Ovary (tissue), 10 donors: ENCODE measurements at places on chromosomes 2 and 18. TPM values are rescaled to one million over a fixed set of nuclear protein-coding genes. Genes with fewer than 3 reads are reported as not detected.

Gene EMILIN2
- total RNA-seq: 36.4 TPM

Gene REG1B
- total RNA-seq: 10.5 TPM

Gene ALK
- 1.7 TPM for total RNA-seq

Gene RNF138
- total RNA-seq: 33.6 TPM

Gene LIMS4
- total RNA-seq: 2.3 TPM

Gene HOXD8
- 38.0 TPM for total RNA-seq

Gene DUSP11
- 26.5 TPM for total RNA-seq

Gene NEU2
- not detected for total RNA-seq

Gene GATA6
- total RNA-seq: 99.1 TPM

Gene ACOXL
- not detected for total RNA-seq

Gene NPHP1
- total RNA-seq: 4.2 TPM

Gene GALNT13
- 0.40 TPM for total RNA-seq

Gene SP140
- total RNA-seq: 0.63 TPM

Gene PSTPIP2
- 5.8 TPM for total RNA-seq

Gene KRCC1
- 17.1 TPM for total RNA-seq

Gene WNT6
- total RNA-seq: 1.3 TPM

Gene RUFY4
- total RNA-seq: not detected

Gene CCDC85A
- 1.4 TPM for total RNA-seq
